ENCODE measurements at places on chromosomes 6 and 20. TPM values are rescaled to one million over a fixed set of nuclear protein-coding genes. Genes with fewer than 3 reads are reported as not detected.

DNA sequence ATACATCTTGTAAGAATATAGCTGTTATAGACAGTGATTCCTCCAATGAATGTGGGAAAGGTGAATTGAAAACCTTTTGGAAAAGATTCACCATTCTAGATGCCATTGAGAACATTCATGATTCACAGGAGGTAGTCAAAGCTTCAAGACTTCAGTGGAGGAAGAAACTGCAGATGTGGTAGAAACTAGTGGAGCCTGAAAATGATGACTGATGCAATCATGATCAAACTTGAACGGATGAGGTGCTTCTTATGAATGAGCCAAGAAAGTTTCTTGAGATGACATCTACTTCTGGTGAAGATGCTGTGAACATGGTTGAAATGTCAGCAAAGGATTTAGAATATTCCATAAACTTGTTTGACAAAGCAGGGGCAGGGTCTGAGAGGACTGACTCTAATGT lies 66.7 kb upstream of the C6orf118 start:
- H3K27ac ChIP-seq: no peak overlapping the region
- DNase-seq: no peak
- no peak overlapping the region for H3K4me3 ChIP-seq
- no peaks in the 10 kb centered on the region for H3K4me1 ChIP-seq

Gene MAP3K7
- 19.4 TPM for total RNA-seq

DNA sequence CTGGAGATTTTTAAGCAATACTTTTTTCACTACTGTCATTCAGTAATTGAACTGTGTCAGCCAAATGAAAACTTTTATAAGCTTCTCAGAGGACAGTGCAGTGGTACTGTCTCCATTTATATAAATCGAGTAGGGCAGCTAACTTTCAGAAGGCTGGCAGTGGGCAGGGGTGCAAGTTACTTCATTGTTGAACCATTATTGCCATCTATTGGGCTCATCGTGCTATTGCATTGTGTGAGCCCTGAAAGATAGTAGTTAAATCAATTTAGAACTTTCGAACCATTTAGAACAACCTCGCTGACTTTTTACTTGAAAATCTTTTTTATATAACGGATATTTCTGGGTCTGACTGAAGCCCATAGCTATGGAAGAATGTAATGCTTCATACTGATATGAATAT lies 347.8 kb upstream of the PLCB4 start:
- no peak overlapping the region for H3K4me3 ChIP-seq
- no peaks in the 10 kb centered on the region for H3K27me3 ChIP-seq
- DNase-seq: peak; percentile 21

Gene KCTD20
- total RNA-seq: 34.9 TPM

GRCh38 chr20:45341939-45342854 lies 6.0 kb downstream of the SDC4 start:
- peak; percentile 71 for DNase-seq
- no peaks in the 10 kb centered on the region for H3K27me3 ChIP-seq
- H3K36me3 ChIP-seq: no peaks in the 10 kb centered on the region
- peak overlapping the region; percentile 2 for H3K4me3 ChIP-seq
- H3K4me1 ChIP-seq: peaks cover 47% of the 10 kb centered on the region

Gene ID1
- 134 TPM for total RNA-seq

GRCh38 chr6:85066266-85066665 lies 301.9 kb upstream of the TBX18 start:
- H3K36me3 ChIP-seq: no peaks in the 10 kb centered on the region
- H3K4me3 ChIP-seq: no peak overlapping the region
- no peak for DNase-seq
- no peaks in the 10 kb centered on the region for H3K4me1 ChIP-seq
- no peak overlapping the region for H3K27ac ChIP-seq

Gene LST1
- 9.2 TPM for total RNA-seq

DNA sequence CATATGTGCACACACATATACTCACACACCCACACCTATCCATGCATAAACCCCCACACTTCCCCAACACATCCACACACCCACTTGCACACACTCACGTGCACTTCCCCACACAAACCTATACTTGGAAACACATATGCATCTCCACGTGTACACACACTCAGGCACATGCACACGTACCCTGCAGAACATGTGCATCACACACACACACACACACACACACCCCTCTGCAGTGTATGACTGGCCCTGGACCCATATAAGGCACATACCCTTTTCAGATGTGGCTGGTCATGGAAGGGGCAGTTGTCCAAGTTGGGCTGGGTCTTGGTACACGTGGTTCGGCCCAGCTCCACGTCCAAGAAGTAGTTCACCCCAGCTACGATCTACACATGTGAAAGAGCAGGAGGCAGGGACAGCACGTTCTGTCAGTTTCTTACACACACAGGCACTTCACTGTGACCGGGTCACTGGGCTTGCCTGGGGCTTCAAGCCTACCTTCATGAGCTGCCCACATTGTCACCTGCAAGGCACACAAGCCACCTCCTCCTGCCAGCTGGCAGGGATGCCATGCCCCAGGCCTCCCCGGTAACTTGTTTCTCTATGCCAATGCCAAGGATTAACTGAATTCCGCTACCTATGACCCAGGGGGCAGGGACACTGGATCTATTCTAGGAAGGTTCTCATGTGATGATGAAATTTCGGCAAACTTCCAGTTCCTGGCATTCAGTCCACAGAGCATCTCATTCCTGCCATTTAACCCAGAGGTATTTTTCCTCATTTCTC lies 2.6 kb downstream of the CST3 start:
- no peak for DNase-seq
- H3K36me3 ChIP-seq: no peaks in the 10 kb centered on the region
- no peaks in the 10 kb centered on the region for H3K27me3 ChIP-seq
- H3K27ac ChIP-seq: no peak overlapping the region
- H3K4me1 ChIP-seq: peaks cover 5% of the 10 kb centered on the region
- H3K4me3 ChIP-seq: no peak overlapping the region

DNA sequence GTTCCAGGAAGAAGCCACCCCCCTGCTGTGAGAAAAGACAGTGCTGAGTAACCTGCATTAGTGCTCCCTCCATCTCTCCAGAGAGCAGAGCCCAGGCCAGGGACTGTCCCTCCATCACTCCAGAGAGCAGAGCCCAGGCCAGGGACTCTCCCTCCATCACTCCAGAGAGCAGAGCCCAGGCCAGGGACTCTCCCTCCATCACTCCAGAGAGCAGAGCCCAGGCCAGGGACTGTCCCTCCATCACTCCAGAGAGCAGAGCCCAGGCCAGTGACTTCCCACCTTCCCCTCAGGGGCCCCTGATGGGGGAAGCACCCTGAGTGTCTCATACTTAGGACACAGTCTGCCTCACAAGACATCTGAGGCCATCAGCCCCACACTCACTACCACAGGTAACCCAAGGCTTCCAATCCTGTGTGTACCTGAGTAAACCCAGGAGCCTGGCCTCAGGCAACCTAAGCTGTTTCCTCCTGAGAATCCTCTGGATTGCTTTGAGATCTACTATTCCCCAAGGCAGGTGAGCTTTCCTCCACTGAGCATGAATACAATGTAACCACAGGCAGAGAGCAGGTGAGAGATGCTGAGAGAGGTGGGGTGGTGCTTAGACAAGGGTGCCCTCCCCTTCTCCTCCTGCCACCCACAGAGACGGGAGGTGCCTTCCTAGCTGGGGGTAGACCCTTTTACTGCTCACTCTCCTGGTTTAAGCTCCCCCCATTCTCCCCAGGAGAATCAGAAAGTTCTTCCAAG lies 4.9 kb downstream of the TBXT start:
- H3K4me3 ChIP-seq: no peak overlapping the region
- no peak overlapping the region for H3K27ac ChIP-seq
- no peaks in the 10 kb centered on the region for H3K36me3 ChIP-seq
- peaks cover 24% of the 10 kb centered on the region for H3K27me3 ChIP-seq

GRCh38 chr20:58103961-58104360 lies 124.5 kb downstream of the ANKRD60 start:
- no peak for DNase-seq
- H3K27me3 ChIP-seq: no peaks in the 10 kb centered on the region
- no peaks in the 10 kb centered on the region for H3K36me3 ChIP-seq
- H3K4me3 ChIP-seq: no peak overlapping the region
- no peaks in the 10 kb centered on the region for H3K4me1 ChIP-seq
- no peak overlapping the region for H3K27ac ChIP-seq

DNA sequence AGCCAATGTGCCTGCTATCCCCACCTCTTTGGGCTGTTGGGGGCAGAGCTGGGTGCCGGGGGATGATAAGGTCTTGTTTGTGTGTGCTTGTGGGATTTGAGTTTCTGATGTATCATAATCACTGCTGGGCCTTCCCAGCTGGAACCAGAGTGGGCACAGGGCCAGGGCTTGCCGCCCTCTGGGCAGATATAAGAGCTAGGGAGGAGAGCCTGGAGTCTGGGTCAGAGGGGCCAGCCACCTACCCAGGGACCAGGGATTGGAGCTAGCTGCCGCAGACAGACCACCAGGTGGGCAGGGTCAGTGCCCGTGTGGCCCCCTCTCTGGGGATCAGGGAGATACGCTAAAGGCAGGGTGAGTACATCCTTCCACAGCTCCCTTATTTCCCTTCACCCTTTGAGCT lies 3.1 kb upstream of the TLDC2 start:
- no peak overlapping the region for H3K27ac ChIP-seq
- DNase-seq: no peak
- H3K36me3 ChIP-seq: no peaks in the 10 kb centered on the region

DNA sequence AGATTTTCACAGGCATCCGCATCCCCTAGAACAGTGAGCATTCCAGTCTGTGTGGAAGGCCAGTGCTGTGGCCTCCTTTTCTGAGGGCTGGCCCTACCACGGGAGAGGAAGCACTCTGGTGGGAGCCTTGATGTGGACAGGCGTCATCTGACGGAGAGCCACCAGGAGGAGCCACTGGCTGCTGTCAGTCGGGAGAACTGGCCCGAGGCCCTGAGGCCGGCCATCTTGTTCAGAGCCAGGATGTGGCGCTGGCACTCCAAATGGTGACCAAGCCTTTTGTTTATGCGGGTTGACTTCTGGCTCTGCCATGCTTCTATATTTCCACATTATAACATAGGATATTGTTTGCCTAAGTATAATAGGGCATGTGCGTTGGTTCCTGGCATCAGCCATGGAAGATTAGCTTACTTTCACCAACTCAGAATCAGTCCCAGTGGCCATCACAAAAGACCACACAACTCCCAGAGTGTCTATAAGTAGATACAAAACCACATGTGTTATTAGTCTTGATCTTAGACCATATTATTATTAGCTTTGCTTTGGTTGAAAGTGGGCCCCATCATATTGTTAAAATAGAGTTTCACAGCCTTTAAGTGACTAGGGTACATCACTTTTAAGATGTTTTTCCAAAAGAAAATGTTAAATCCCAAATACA lies 273.9 kb upstream of the TAB2 start:
- no peaks in the 10 kb centered on the region for H3K36me3 ChIP-seq
- no peak for DNase-seq
- H3K4me1 ChIP-seq: no peaks in the 10 kb centered on the region
- no peaks in the 10 kb centered on the region for H3K27me3 ChIP-seq

Gene BANF2
- not detected for total RNA-seq

- no peaks in the 10 kb centered on the region for H3K4me1 ChIP-seq
- DNase-seq: no peak
- no peaks in the 10 kb centered on the region for H3K36me3 ChIP-seq
These were observed 180.7 kb downstream of the TBXT start for GRCh38 chr6:165986914-165987482.

- H3K36me3 ChIP-seq: no peaks in the 10 kb centered on the region
- peak overlapping the region; percentile 17 for H3K4me3 ChIP-seq
- H3K27ac ChIP-seq: peak overlapping the region; percentile 74
- DNase-seq: no peak
These were observed 42.0 kb downstream of the PTPRK start for GRCh38 chr6:128478230-128479047.

Gene TREM2
- total RNA-seq: not detected

DNA sequence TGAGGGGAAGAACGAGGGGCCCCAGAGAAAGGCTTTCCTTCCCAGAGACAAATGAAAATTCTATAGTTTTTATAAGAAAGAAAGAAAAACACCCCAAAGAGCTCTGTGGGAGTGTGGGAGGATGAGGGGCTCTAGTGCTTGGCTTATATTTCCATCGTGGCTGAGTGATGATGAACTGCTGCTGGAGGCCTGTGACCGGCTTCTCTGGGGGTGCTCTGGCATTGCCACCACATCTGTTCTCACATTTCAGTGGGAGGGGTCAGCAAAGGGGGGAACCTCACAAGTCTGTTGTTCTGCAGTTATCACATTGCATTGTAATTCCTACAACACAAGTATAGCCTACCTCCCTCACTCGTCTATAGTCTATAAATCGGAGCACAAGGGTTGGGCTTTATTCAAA lies 67.6 kb upstream of the BACH2 start:
- no peak overlapping the region for H3K4me3 ChIP-seq
- no peaks in the 10 kb centered on the region for H3K36me3 ChIP-seq
- DNase-seq: no peak

DNA sequence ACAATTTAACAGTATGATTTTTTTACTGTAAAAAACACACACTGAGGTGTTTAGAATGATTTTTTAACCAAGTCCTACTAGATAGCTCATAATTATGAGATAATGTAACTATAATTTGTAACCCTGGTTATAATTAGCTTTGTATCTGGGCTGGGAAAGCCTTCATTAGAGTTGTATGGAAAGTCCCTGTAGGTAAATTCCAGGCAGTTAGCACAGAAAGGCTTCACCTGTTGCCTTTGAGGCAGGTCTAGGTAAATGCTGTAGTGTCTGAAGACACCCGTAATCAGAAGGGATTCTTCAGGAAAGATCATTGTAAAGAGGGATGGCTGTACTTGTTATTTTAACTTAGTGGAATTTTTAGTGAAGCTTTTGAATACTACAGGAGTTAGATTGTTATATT lies 1.9 kb downstream of the TMEM200A start:
- peak overlapping the region; percentile 72 for H3K4me3 ChIP-seq
- H3K27me3 ChIP-seq: no peaks in the 10 kb centered on the region
- H3K4me1 ChIP-seq: no peaks in the 10 kb centered on the region
- no peaks in the 10 kb centered on the region for H3K36me3 ChIP-seq
- H3K27ac ChIP-seq: no peak overlapping the region
- DNase-seq: no peak

- H3K4me1 ChIP-seq: no peaks in the 10 kb centered on the region
- no peak overlapping the region for H3K4me3 ChIP-seq
- no peak overlapping the region for H3K27ac ChIP-seq
- no peak for DNase-seq
- no peaks in the 10 kb centered on the region for H3K27me3 ChIP-seq
- no peaks in the 10 kb centered on the region for H3K36me3 ChIP-seq
These were observed 125.9 kb downstream of the KIF6 start for GRCh38 chr6:39599341-39599740.

DNA sequence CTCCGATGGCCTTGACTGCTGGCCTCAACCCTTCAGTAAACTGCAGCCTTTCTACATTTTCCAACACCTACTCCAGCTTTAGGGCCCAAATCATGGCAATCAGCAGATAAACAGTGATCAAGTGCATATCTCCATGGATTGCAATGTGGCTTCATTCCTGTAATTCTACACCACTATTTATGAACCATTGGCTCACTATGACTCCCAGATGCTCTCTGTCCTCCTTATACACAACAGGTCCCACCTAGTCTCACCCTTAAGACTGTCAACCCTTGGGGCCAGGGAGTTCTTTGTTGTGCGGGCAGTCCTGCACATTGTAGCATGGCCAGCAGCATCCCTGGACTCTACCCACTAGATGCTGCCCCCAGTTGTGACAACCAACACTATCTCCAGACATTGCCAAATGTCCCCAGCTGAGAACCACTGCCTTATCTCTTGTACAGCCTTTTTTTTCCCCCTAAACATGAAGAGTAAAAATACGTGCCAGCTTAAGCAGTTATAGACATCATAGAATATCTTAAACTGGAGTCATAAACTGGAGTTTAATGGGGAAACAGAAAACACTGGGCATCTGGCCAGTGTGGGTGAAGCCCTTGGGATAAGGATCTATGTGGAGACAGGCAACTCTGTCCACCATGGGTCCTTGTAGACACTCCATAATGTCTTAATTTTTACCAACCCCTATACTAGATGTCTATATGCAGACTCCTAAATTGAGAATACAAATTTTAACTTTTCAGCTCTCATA lies 21.1 kb downstream of the MRPL14 start:
- H3K36me3 ChIP-seq: no peaks in the 10 kb centered on the region
- H3K4me3 ChIP-seq: no peak overlapping the region
- peaks cover 4% of the 10 kb centered on the region for H3K4me1 ChIP-seq
- no peaks in the 10 kb centered on the region for H3K27me3 ChIP-seq

Data from colonic mucosa (tissue), 4 donors.